Naive thymus-derived CD4-positive, alpha-beta T cell (primary cell): ENCODE measurements at places on chromosomes 3 and 15.

GRCh38 chr15:63818629-63819028, 15.1 kb downstream of the HERC1 start:
- no peak for DNase-seq

- no peak for DNase-seq
Measured at GRCh38 chr3:196175722-196176121, 35.5 kb downstream of the ZDHHC19 start.

DNA sequence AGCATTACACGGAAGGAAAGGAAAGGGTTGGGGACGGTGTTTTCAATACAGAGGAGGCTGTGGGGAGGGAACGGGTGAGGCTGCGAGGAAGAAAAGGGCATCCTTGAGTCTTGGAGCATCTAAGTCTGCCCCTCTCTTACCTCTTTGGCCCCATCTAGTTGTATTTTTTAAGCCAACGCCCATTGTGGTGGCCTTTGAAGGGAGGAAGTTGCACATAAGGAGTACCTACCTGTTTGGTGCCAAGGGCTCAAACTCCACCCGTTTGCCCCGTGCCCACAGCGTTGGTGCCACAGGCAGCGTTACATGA, 146.1 kb upstream of the UMPS start:
- peak; percentile 38 for DNase-seq

DNA sequence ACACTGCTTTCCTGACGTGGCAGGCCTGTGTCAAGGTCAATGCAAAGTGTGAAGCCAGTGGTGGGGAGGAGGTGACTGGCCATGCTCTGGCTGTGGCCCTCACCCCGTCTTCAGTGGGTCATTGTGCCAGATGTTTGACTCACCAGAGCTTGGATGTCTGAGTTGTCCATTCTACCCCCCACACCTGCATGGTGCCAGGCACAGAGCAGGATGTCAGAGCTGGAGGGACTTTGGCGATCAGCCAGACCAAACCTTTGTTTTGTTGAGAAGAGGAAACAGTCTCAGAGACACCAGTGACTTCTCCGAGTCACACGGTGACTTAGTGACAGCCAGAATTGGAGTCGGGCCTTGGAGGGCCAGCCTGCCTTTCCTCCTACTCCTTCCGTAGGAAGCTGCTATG, 49.5 kb downstream of the SMAD6 start:
- DNase-seq: no peak

- DNase-seq: peak; percentile 36
Measured at GRCh38 chr15:93035953-93036810, 52.8 kb downstream of the RGMA start.

- no peak for DNase-seq
Measured at GRCh38 chr15:76991048-76991447, 3.9 kb upstream of the PSTPIP1 start.

DNA sequence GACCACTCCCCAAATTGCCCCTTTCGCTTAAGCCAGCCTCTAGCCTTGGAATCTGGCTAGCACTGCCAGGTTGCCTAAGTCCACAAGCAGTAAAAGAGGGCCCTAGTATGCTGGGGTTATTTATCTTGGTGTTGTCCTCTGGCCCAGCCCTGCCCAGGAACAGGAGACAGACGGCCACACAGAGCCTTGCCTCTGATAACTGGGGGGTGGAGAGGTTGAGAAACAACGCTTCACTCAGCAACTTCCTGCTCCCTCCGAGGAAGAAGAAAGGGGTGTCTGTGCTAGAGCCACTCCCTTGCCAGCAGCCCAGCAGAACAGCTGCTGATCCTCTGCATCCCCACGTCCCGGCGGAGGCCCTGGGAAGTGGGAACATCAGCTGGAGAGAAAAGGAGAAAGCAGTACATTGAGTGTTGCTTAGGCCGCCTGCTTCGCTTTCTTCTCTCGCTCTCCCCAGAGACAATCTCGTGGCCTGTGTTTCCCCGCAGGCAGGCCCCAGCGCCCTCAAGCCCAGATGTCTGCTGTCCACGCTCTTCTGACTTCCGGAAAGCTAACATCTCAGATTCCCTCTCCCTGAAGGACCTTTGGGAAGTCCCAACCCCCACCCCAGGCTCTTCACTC, 22.6 kb upstream of the C3orf70 start:
- no peak for DNase-seq

DNA sequence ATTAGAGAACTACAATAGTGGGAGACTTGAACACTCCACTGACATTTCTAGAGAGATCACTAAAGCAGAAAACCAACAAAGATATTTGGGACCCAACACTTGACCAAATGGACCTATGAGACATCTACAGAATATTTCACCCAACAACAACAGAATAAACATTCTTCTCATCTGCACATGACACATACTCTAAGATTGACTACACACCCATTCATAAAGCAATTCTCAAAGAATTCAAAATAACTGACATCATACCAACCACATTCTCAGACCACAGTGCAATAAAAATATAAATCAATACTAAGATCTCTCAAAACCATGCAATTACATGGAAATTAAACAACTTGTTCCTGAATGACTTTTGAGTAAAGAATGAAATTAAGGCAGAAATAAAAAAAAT, 473.7 kb downstream of the LPP start:
- no peak for DNase-seq

- peak; percentile 54 for DNase-seq
Measured at GRCh38 chr3:170222647-170223541, 670 bp downstream of the PRKCI start.

GRCh38 chr3:24377218-24377993, 117.2 kb downstream of the THRB start:
- no peak for DNase-seq

- peak; percentile 4 for DNase-seq
Measured at GRCh38 chr3:114336122-114336697, 42.4 kb downstream of the TIGIT start.

- DNase-seq: peak; percentile 7
Measured at GRCh38 chr3:184016811-184017671, 643 bp downstream of the ABCC5 start.

GRCh38 chr3:33795131-33795530, 3.3 kb upstream of the PDCD6IP start:
- DNase-seq: no peak

DNA sequence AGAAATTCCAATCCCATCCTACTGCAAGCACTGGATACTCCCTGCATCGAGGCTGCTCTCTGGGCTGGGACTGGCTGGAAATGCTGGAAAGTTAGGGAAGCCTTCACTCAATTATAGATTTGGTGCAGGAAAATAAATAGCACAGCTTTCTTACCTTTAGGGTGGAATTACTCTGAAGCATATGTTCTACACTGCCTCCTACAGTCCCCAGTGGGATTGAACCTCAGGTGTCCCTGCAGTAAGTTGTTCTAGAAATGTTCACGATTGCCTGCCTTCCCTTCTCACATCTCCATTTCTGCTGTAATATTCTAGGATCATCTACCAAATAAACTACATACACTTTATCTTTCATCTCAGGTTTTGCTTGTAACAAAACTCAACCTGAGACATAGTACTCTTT, 536.7 kb upstream of the LMCD1 start:
- DNase-seq: no peak

GRCh38 chr15:94206463-94207167, 24.7 kb upstream of the MCTP2 start:
- no peak for DNase-seq

- no peak for DNase-seq
Measured at GRCh38 chr15:70875001-70875782, 17.0 kb downstream of the THAP10 start.

DNA sequence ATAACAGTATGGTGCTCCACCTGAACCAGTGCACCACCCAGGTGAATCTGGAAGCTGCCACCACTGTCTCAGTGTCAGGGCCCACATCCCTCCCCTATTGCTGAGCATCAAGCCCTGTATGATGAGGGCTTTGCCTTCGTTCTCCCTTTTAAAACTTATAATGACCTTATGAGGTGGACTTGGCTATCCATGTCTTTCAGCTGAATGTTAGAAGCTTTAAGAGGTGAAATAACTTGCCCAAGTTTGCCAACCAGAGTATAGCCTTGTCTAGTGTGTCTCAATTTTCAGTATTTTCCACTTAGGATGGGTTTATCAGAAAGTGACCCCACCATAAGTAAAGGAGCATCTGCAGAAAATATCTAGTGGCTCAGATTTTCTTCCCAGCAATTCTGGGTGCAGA, 87.8 kb downstream of the SHOX2 start:
- DNase-seq: no peak

DNA sequence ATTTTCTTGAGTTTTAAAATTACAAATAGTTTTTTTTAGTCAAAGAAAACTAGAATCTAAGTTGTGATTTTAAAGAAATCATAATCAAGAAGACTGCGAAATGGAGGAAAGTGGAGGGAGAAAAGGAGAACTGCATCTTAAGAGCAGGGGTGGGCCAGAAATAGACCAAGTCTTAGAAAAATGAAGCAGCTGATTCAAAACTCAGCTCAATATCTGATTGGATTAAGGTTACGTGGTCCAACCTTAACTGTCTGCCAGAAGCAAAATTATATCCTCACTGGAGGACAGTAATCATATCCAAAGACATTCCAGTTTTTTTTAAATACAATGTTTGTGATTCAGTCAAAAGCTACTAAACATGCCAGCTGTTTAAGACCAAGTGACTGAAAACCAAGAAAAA, 41.4 kb downstream of the CHSY1 start:
- DNase-seq: no peak

GRCh38 chr15:69459066-69459465, 6.4 kb downstream of the RPLP1 start:
- no peak for DNase-seq

DNA sequence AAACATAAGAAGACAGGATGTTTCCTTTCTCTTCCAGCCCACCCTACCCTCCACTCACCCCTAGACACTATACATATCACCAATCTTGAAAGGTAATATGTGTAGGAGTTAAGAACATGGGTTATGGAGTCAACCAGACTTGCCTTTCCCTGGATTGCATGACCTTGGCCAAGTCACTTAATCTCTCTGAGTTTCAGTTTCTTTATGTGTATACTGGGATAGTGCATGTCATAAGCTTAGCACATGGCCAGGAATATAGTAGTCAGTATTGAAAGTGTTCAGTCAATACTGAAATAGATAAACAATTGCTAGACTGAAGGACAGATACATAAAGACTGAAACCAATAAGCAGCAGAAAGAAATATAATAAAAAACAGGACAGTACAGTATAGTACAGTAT, 283.2 kb upstream of the STT3B start:
- DNase-seq: no peak

- DNase-seq: no peak
Measured at GRCh38 chr3:50326182-50326541, 1.9 kb downstream of the TUSC2 start.

DNA sequence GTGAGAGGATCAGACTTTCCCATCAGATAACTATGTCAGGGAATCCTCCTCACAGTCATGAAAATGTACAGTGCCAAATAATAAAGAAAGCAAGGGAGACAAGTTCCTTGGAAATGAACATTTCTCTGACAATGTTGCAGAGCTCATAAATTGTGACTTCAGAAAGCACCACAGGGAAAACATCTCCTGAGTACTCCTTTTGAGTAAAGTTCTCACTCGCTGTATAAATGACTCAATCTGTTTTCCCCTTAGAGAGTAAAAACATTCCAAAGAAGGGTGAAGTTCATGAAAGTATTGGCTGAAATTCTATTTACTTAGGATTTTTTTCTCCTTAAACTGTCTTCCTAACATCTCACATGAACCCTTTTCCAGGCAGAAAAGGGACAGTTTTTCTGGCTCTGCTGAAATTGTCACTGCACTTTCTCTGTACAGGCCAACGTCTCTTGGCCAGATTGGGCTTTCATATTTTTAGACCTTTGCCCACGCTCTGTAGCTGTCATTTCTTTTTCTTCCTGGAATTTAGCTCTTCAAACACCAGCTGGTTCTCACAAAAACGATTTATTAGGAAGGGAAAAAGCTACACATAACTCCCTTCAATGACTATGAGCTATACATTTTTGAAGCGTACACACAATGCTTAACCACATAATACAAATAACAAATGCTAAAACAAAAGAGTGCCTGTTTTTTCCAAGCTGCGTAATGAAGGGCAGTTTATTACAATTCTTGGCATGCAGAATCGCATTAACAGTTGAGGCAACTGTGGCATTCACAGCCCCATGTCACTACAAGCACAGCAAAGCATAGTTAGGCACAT, 216.1 kb downstream of the ATP8B4 start:
- DNase-seq: no peak

DNA sequence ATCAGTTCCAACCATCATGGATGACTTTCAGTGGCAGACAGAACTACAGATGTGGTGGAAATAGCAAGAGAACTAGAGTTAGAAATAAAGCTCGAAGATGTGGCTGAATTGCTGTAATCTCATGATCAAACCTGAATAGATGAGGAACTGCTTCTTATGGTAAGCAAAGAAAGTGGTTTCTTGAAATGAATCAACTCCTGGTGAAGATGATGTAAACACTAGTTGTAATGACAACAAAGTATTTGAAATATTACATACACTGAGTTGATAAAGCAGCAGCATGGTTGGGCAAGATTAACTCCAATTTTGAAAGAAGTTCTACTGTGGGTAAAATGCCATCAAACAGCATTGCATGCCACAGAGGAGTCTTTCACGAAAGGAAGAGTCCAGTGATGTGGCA, 131.7 kb upstream of the FAM3D start:
- no peak for DNase-seq

GRCh38 chr3:150268426-150269391, 139.4 kb upstream of the TSC22D2 start:
- DNase-seq: no peak

GRCh38 chr15:52427804-52428203, 100.9 kb downstream of the MYO5A start:
- no peak for DNase-seq

DNA sequence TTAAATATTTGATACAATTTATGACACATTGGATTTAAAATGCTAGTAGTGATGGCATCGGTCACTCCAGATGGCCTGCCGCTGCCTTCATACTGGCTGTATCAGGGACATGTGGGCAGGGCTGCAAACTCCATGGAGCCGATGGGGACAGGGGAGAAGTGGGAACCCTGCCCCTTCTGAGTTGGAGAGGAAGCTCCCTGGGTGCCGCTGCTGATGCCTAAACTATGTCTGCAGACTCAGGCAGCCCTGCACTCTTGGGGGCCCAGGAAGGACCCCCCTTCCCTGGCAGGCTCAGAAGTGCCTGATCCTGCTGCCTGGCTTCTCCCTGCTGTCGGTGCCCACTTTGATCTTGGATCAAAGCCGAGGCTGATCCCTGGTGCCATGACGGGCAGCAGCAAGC, 1522.1 kb downstream of the OTOL1 start:
- no peak for DNase-seq

GRCh38 chr3:54988838-54989630, 61.2 kb upstream of the LRTM1 start:
- no peak for DNase-seq

DNA sequence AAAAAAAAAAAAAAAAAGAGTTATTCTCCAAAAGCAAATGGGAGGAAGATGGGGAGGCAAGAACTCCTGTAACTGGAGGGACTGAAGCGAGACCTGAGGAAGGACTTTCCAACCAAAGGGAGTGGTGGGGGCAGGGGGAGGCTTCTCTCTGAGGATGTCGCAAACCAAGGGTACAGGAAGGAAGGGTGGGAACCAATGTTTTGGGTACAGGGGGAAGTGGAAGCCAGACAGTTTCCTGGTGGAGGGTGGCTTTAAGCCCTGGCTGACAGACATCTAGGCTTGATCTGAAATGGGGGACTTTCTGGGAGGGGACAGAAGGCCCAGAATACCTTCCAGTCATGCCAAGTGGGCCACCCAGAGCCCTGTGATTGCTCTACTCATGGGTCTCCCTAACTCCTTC, 27.0 kb downstream of the VIPR1 start:
- peak; percentile 33 for DNase-seq
